M059J (cell line): ENCODE measurements at places on chromosomes 2 and 18.

DNA sequence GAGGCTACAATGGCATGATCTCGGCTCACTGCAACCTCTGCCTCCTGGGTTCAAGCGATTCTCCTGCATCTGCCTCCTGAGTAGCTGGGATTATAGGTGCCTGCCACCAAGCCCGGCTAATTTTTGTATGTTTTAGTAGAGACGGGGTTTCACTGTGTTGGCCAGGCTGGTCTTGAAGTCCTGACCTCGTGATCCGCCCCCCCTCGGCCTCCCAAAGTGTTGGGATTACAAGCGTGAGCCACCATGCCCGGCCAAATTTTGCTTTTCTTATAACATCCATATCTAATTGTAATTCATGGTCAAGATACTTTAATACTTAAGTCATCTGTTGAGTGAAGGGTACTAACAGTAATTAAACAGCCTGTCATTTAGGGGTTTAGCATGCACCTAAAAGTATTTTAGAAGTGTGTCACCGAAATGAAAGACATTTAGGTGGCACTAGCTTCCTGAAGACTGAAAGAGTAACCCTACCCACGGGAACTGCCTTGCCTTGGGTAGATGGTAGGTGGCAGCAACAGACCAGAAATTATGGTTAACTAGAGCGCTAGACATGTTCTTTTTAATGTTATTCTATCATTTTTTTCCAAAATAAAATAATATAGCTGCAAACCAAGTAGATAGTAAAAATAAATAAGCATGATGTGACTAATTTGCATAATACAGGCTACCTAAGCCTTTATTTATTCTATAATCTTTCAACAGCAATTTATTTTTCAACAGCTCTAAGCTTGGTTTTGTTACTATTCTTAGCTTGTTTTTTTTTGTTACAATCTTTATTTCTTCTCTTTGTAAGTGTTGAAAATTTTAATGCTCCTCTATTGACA, 8.6 kb upstream of the ACYP2 start:
- peak; percentile 66 for DNase-seq

- DNase-seq = no peak
These were observed 68.1 kb downstream of the WDSUB1 start for GRCh38 chr2:159218389-159218788.

- DNase-seq = no peak
These were observed 57.5 kb upstream of the CXCR4 start for GRCh38 chr2:136175466-136175865.

DNA sequence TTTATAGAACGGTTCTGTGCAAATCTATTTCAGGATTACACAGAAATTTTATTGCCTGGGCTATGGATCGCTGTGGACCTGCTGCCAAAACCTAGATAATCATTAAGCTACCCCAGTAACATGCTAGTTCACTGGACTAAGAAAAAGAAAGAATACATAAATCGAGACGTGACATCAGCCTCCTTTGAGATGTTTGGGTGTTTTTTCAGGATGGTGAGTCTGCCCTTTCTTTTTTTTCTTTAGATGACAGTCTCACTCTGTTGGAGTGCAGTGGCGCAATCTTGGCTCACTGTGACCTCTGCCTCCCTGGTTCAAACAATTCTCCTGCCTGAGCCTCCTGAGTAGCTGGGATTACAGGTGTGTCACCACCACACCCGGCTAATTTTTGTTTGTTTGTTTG, 52.0 kb downstream of the FHOD3 start:
- peak; percentile 23 for DNase-seq

- DNase-seq = no peak
These were observed 38.6 kb downstream of the LAMA3 start for GRCh38 chr18:23727707-23728493.

DNA sequence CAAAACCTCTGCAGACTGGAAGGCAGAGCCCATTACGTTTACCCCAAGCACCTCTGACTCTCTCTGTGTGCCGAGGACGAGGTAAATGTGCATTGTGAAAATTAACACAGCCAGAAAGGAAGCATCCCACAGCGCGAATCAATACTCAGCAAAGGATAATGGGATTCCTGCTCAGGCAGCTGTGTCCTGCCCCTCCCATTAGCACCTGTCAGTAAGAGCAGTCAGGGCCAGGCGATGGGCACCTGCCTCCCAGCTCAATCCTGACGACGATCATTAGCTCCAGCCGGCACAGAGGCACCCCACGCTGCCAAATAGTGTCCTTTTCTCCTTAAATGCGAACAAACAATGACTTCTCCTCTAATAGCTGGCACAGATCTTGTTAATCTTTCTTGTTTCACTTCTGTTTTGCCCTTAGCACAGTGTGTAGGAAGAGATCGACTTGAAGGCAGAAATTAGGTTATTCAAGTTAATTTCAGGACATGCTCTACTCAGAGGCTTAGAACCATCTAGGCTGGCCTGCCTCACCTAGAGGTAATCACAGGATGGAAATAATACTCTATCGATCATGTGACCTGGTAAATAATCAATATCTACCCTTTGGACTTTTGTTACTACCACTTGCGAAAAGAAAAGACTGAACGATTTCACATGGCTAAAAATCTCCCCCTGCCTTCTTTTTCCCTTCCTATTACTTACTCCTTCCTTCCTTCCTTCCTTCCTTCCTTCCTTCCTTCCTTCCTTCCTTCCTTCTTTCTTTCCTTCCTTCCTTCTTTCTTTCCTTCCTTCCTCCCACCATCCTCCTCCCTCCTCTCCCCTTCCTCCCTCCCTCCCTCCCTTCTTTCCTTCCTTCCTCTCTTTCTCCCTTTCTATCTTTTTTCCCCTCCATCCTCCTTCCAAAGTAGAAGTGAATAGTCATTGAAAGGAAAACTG, 487.9 kb upstream of the ID2 start:
- DNase-seq = no peak

DNA sequence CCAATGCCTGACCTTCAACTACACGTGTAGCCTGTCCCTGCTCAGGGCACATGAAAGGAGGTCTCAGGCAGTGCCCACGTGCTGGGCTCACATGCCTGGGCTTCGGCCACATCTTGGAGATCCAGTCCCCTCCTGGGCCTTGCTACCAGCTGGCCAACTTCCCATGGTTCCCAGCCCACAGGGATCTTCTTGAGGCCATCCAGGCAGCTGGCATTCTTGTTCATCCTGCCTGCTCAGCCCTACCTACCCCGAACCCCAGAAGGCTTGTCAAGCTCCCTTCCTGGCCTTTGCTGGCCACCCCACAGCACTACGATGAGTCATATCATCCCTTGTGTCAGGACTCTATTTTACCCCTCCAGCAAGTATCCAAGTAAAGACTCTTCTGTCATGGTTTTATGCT, 97.1 kb downstream of the ZBTB7C start:
- DNase-seq = peak; percentile 57

DNA sequence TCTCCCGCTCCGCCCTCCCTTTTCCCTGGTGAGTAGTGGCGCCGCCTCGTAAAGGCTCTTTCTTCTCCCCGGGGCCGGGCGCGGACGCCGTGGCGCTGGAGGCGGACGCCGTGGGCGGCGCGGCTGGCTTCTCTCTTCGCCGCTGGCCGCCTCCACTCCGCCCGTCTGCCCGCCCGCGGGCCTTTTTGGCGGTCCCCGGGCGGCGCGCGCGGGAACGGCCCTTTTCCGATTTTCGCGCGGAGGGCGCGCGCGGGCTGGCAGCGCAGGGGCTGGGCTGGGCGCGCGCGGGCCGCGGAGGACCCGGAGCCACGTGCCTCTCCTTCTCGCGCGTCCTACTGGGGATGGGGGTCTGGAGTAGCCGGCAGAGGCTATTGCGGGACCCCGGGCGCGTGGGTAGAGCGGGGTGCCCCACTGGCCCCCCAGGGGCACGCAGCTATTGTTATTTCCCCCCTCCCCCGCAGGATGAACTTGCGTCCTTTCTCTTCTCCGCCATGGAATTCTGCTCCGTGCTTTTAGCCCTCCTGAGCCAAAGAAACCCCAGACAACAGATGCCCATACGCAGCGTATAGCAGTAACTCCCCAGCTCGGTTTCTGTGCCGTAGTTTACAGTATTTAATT, 472 bp downstream of the SLC20A1 start:
- DNase-seq = no peak

DNA sequence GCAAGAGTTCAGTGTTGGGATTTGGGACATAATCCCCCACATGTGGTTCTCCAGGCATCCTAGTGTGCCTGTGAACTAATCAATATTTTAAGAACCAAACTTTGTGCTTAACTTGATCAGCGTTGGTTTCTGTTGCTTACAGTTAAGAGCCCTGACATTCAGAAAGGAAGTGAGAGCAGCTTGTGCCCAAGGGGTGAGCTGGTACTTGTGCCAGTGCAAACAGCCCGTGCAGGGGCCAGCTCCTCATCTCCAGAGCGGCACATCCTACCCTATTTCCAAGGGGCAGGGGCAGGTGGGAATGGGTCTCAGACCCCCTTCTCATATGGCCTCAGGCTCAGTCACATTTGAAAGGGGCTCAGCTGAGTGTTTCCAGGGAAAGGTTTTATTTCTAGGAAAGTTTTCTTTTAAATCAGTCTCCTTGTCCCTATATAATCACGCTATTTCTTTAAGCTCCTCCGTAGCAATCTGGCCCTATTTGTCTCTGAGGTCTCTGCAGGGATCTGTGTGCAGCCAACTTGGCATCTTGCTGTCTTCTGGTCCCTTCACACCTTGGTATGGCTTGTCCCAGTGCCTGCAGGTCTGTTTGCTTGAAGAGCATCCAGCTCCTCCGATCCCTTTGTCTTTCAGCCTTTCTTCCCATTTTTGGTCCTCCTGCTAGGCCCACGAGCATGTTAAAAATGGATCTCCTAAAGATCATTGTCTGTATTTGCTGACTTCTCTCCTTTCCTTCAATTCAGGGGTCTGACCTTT, 358.9 kb downstream of the HRH4 start:
- no peak for DNase-seq

DNA sequence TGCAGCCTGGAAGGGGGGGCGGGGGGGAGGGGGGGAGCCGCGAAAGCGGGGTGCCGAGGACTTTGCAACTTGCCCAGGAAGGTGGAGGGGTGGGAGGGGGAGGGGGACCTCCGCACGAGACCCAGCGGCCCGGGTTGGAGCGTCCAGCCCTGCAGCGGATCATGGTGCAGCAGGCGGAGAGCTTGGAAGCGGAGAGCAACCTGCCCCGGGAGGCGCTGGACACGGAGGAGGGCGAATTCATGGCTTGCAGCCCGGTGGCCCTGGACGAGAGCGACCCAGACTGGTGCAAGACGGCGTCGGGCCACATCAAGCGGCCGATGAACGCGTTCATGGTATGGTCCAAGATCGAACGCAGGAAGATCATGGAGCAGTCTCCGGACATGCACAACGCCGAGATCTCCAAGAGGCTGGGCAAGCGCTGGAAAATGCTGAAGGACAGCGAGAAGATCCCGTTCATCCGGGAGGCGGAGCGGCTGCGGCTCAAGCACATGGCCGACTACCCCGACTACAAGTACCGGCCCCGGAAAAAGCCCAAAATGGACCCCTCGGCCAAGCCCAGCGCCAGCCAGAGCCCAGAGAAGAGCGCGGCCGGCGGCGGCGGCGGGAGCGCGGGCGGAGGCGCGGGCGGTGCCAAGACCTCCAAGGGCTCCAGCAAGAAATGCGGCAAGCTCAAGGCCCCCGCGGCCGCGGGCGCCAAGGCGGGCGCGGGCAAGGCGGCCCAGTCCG, 540 bp downstream of the SOX11 start:
- no peak for DNase-seq

- no peak for DNase-seq
These were observed 7.1 kb downstream of the TPGS2 start for GRCh38 chr18:36821681-36822080.

GRCh38 chr2:124911560-124911959, 886.5 kb downstream of the CNTNAP5 start:
- DNase-seq = peak; percentile 3

GRCh38 chr18:7566567-7567473, at the start of gene PTPRM:
TSS of gene PTPRM (plus strand) at chr18:7567316. CDS start at chr18:7567819, 503 bp downstream.
- DNase-seq = no peak

DNA sequence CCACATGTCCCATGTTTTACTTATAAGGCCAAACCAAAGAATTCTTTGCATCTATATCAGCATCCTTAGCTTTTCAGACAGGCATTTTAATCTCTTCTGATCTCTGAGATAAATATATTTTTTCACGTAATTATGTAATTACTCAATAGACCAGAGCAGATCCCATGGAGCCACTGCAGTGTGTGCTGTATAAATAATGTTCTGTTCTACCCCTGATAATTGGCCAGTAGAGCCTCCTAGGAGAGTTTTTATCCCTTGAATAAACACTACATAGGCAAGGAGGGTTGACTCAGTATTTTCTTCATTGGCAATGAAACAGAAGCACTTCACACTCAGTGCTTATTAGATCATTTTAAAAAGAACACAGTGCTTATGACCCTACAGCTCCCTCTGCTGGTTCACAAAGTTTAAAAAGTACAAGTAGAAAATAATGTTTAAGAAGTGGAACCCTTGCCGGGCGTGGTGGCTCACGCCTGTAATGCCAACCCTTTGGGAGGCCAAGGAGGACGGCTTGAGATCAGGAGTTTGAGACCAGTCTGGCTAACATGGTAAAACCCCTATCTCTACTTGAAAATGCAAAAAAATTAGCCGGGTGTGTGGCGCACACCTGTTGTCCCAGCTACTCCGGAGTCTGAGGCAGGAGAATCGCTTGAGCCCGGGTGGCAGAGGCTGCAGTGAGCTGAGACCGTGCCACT, 91.9 kb downstream of the PPP1R1C start:
- DNase-seq = peak; percentile 95

GRCh38 chr2:204477358-204477950, 67.8 kb upstream of the PARD3B start:
- DNase-seq = no peak

- no peak for DNase-seq
These were observed 57.0 kb upstream of the HDAC4 start for GRCh38 chr2:239457586-239458445.

DNA sequence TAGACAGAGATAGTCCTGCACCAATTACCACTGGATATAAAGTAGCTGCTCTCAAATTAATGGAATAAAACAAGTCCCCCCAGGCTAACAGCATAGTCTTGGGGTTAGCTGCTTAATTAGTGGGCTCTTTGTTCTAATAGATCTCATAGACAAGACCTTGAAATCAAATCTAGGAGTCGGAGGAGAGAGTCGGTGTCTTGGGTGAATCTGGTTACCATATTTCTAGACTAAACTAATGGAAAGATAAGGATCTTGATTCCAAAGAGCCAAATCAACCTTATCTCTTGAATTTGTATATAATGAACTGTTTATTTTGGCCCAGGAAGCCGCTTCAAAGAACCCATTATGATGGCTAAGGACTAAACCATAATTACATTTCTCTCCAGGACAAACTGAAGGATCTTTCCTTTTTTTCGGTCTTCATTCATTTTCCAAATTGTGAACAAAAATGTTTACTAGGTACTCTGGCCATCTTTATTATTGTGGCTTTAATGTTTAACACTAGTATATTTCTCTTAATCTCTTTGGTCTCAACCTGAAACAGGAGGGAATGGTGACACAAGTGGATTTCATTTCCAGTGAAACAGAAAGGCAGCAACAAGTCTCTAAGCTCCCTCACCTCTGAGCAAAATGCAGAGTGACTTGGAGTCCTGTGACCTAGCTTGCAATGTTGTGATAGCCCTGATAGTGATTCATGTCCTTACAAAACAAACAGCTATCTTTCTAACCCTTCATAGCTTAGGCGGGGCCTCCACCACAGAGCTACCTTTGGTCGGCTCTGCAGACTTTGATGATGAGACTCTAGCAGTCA, 137.9 kb upstream of the PARD3B start:
- DNase-seq = peak; percentile 84

- no peak for DNase-seq
These were observed 584.0 kb upstream of the CHAC2 start for GRCh38 chr2:53183581-53183980.

- no peak for DNase-seq
These were observed 130.2 kb upstream of the PID1 start for GRCh38 chr2:229401171-229401865.

GRCh38 chr18:22348521-22349316, 69.0 kb downstream of the CTAGE1 start:
- DNase-seq = peak; percentile 88

GRCh38 chr18:61975526-61976326, 82.9 kb upstream of the RNF152 start:
- peak; percentile 27 for DNase-seq

GRCh38 chr2:219071131-219071816, 10.6 kb upstream of the IHH start:
- DNase-seq = peak; percentile 44
